Neural cell (in vitro differentiated cells): ENCODE measurements at places on chromosomes 4 and X. TPM values are rescaled to one million over a fixed set of nuclear protein-coding genes. Genes with fewer than 3 reads are reported as not detected.

The CFAP47 gene
- 0.58 TPM in 1 of 2 replicates, not detected in the other for polyA plus RNA-seq

The BRS3 gene
- polyA plus RNA-seq: 0.20 TPM in 1 of 2 replicates, not detected in the other

The TMEM150C gene
- 4.1 and 4.9 TPM in 2 replicates for polyA plus RNA-seq

The IL9R gene
- polyA plus RNA-seq: not detected in 2 replicates

The IL21 gene
- polyA plus RNA-seq: not detected in 2 replicates

The PQBP1 gene
- 70.8 and 78.5 TPM in 2 replicates for polyA plus RNA-seq

The NPY2R gene
- polyA plus RNA-seq: 1.2 and 1.8 TPM in 2 replicates

The NR3C2 gene
- polyA plus RNA-seq: 0.06 and 0.12 TPM in 2 replicates

The CITED1 gene
- 19.9 and 24.1 TPM in 2 replicates for polyA plus RNA-seq

The SH3RF1 gene
- polyA plus RNA-seq: 3.1 TPM in 2 replicates
